ENCODE measurements at places on chromosomes 6 and 20. TPM values are rescaled to one million over a fixed set of nuclear protein-coding genes. Genes with fewer than 3 reads are reported as not detected.

The SLC17A4 gene
- not detected for total RNA-seq

The PNLDC1 gene
- 1.5 TPM for total RNA-seq

The PKIG gene
- total RNA-seq, result 30.2 TPM

The TMC2 gene
- 0.06 TPM for total RNA-seq

The TCP11 gene
- not detected for total RNA-seq

The SLPI gene
- total RNA-seq, result 206 TPM

The PFDN4 gene
- total RNA-seq, result 33.1 TPM

The EPB41L1 gene
- total RNA-seq, result 33.5 TPM

The NMBR gene
- total RNA-seq, result not detected

The C6orf52 gene
- not detected for total RNA-seq

The SIM1 gene
- 0.76 TPM for total RNA-seq

- DNase-seq, result no peak
These were observed 627.5 kb downstream of the COL12A1 start for GRCh38 chr6:74578339-74578738.

GRCh38 chr6:129748212-129748900 is 38.4 kb upstream of the ARHGAP18 start:
- DNase-seq, result no peak

- DNase-seq, result no peak
These were observed 81.7 kb downstream of the FAM217A start for GRCh38 chr6:3997177-3997770.

- no peak for DNase-seq
These were observed 210.5 kb downstream of the FARS2 start for GRCh38 chr6:5471637-5472398.

DNA sequence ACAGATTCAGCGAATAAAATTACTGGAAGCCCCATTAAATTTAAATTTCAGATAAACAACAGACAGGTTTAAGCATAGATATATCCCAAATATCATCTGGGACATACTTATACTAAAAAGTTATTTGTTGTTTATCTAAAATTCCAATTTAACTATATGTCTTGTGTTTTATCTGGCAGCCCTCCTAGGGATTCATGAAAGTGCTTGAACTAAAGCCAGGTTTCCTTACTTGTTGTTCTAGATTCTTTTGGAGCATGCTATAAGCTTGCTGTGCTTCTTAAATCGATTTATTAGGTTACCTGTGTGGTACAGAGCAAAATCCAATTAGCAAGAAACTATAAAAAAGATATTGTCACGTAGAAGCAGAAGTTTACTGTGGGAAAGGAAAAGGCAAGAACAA is 202.5 kb upstream of the GMDS start:
- DNase-seq, result no peak

GRCh38 chr6:35054743-35055130 is 86.4 kb downstream of the TCP11 start:
- DNase-seq, result no peak

- DNase-seq, result no peak
These were observed 31.4 kb downstream of the EDN3 start for GRCh38 chr20:59331721-59332329.

GRCh38 chr6:1247056-1247455 is 64.8 kb upstream of the FOXQ1 start:
- DNase-seq, result no peak

DNA sequence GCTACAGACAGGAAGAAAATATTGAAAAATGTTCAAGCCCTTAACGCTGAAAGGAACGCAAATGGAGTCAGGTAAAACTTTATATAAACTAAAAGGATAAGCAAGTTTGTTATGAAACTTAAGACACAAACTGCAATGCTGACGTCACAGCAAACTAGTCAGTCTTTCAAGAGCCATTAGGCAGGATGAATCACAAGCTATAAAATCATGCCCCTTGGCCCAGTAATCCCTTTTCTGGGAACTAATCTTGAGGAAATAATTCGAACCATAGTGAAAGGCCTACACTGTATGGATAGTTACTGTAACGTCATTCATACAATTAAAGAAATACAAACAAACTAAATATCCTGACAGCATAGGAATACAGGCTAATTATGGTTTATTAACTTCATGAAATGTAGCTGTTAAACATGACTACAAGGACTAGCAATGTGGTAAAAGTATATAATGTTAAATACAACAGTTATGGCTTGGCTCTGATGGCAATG is 42.7 kb upstream of the HINT3 start:
- no peak for DNase-seq

- no peak for DNase-seq
These were observed 259.2 kb downstream of the PRKN start for GRCh38 chr6:162468326-162468725.

DNA sequence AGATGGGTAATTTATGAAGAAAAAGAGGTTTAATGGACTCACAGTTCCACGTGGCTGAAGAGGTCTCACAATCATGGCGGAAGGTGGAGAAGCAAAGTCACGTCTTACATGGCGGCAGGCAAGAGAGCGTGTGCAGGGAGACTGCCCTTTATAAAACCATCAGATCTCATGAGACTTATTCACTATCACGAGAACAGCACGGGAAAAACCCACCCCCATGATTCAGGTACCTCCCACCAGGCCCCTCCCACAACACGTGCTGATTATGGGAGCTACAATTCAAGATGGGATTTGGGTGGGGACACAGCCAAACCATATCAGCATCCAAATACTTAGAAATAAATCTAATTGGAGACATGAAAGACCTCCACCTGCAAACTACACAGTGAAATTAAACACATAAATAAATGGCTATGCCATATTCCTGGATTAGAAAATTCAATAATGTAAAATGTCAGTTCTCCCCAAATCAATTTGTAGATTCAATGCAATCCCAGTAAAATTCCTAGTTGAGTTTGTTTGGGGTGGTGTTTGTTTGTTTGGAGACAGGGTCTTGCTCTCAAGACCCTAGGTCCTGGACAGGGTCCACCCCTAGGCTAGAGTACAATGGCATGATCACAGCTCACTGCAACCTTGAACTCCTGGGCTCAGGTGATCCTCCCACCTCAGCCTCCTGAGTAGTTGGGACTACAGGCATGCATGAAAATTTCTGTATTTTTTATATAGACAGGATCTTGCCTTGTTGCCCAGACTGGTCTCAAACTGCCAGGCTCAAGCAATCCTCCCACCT is 101.6 kb downstream of the TAF4 start:
- no peak for DNase-seq

DNA sequence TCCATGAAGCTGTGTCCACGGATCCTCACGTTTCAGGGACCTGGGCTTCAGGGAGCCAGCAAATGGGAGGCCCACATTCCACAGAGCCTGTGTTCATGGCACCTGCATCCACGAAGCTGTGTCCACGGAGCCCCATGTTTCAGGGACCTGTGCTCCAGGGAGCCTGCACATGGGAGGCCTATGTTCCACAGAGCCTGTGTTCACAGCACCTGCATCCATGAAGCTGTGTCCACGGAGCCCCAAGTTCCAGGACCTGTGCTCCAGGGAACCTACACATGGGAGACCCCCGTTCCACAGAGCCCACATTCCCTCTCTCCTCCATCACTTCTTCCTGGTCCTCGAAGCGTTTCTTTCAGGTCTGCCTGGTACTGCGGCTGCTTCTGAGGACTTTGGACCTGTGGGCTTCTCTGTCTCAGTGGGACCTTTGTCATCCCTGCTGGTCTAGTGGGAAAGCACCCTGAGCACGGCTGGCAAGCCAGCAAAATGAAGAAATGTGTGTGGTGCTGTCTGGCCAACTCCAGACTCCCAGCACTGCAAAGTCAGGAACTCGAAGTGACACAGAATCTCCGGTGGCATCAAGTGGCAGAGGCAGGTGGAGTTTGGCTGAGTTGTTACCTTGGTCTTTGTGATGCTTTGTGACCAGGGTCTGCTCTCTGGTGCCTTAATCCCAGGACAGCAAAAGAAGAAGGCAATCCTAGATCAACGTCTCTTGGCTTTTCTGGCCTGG is 245.9 kb downstream of the DLL1 start:
- DNase-seq, result no peak

GRCh38 chr20:10074513-10074912 is 39.7 kb downstream of the ANKEF1 start:
- peak; percentile 51 for DNase-seq

GRCh38 chr6:169106176-169106575 is 147.5 kb downstream of the THBS2 start:
- no peak for DNase-seq

DNA sequence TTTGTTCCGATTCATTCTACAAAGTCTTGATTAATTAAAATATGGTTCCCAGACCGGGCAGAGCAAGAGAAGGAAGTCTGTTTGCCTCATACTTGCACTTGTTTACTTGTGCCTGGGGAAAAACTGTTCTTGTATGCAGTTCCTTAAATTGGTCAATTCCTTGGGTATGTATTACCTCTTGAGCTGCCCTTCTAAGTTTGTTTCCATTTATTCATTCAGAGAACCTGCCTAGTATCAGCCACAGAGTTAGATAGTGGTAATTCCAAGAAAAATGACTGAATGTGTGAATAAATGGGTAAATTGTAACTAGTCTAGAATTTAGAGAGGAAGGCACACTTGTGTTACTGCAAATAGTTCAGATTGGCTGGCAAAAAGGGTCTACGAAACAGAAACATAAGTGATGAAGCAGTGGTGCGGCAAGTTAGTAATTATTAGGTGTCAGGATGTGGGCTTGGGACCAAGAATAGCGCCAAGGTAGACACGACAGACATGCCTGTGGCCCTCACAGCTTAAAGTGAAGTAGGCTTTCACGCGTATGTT is 525 bp upstream of the MAK start:
- no peak for DNase-seq

DNA sequence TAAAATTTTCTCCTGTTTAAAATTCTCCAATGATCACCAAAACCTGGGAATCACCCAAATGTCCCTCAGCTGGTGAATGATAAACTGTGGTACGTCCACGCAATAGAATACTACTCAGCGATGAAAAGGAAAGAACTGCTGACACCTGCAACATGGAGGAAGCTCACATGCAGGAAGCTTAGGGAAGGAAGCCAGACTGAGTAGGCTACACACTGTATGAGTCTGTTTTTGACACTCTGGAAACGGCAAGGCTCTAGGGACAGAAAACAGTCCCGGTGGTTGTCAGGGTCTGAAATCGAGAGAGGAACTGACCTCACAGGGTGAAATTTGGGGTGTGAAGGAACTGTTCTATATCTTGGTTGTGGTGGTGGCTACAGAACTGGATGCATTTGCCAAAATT is 25.2 kb upstream of the TLDC2 start:
- no peak for DNase-seq

DNA sequence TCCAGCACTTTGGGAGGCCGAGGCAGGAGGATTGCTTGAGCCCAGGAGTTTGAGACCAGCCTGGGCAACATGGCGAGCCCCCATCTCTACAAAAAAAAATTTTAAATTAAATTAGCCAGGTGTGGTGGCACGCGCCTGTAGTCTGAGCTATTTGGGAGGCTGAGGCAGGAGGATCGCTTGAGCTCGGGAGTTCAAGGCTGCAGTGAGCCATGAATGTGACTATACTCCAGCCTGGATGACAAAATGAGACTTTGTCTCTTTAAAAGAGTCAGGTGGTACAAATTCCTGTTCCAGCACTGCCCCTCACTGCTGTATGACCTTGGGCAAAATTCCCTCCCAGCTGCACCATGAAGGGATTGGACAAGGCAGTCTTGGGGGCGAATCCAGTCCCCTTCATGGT is 28.5 kb downstream of the AHCY start:
- DNase-seq, result no peak

- no peak for DNase-seq
These were observed 79.9 kb upstream of the NAA20 start for GRCh38 chr20:19937218-19937617.

GRCh38 chr20:11585752-11586352 is 331.8 kb upstream of the BTBD3 start:
- DNase-seq, result no peak

DNA sequence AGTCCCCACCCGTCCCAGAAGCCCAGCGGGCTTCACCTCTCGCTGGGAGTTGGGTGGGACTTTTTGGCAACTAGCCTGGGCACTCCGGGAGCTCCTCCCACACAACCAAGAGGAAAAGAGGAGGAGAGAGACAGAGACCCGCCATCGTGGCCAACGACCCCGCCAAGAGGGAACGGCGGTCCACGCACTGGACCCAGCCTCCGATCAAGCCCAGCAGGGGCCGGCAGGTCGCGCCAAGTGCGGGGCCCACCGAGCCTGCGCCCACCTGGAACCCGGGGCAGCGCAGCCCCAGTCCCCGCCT is 3.0 kb upstream of the TMEM14C start:
- DNase-seq, result no peak

DNA sequence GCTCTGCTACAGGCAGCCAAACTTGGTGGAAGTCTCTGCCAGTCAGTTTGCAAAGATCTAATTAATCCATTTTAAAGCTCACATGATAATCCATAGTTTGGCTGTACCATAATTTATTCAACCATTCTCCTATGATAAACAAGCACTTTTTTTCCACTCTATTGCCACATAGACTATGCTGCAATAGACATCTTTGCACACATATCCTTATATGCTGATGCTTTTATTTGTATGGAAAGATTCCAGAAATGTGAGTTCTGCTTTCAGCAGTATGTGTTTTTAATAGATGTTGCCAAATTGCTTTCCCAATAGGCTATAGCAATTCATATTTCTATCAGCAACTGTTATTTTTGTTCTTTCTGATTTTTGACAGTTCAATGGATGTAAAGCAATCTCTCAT is 628.0 kb downstream of the KIF16B start:
- DNase-seq, result no peak

GRCh38 chr6:131532580-131533039 is 40.4 kb upstream of the ARG1 start:
- DNase-seq, result no peak

- no peak for DNase-seq
These were observed 58.1 kb downstream of the VSTM2L start for GRCh38 chr20:37961066-37961465.

DNA sequence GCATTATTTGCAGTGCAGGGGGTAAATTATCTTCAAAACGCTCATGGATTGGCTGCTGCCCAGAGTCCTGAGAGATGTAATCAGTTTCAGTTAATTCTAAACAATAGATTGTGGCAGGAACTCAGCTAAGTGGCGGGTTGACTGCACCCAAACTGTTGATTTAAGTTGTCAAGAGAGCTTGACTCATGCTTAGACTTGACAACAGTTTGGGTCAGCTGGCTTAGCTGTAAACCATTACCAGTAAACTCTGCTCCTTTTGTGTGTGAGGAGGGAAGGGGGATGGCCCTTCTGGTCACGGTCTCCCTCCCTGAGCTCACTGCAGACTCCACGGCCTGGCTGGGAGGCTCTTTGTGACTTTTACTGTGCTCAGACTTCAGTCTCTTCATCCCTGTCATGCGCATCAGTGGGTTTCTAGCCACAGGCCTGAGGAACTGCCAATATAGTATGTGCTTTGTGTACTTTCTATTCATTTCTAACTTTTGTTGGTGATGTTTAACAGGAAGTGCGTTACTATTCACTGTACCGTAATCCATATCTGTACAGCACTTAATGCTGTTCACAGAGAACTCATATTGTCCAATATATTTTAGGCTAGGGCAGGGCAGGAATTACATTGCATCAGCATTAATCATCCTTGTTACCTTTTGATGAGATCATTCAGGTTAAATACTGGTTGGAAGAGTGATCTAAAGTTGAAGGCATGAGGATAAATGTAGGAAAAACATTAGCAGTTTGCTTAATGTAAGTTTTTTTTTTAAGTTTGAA is 488.3 kb downstream of the CDKAL1 start:
- no peak for DNase-seq

- DNase-seq, result no peak
These were observed 143.6 kb upstream of the GJE1 start for GRCh38 chr6:141988954-141989705.

GRCh38 chr20:10132387-10132786 is 86.2 kb upstream of the SNAP25 start:
- DNase-seq, result no peak

- no peak for DNase-seq
These were observed 19.6 kb upstream of the SERPINB1 start for GRCh38 chr6:2861060-2861821.

GRCh38 chr6:73129653-73130443 is 95.4 kb downstream of the KHDC1L start:
- peak; percentile 94 for DNase-seq
